CD4-positive, alpha-beta T cell treated with Interleukin-15 for 1 hour (primary cell): ENCODE measurements at places on chromosomes 2 and 18.
A peak's percentile ranks its signal among the peaks of the same experiment; 100 is the strongest.

GRCh38 chr2:190533175-190533967, 1.2 kb downstream of the NEMP2 start:
- DNase-seq, result no peak

DNA sequence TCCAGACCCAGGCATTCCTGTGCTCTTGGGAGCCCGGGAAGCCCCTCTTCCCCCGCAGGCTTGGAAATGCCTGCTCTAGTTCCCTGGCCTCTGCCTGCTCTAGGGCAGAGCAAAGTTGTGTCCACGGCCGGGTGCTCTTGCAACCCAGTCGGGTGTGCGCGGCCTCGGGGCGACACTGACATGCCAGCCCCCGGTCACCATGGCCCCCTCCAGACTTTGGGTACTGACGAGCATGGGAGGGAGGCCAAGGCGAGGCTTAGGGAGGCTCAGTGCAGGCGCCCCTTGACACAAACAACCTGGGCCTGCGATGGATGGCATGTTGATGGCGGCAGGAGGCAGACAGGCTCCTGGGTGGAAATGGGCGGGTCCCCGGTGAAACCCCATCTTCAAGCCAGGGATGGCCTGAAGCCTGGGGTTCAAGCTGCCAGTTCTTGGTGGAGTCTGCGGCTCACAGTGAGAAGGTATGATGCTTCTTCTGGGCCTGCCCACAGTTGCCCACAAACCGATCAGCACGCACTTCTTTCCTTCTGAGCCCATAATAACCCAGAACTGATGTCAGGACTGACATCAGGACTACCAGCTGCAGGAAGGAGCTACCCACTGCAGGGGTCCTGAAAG, 689.9 kb downstream of the DSC3 start:
- DNase-seq, result no peak

- DNase-seq, result no peak
Observed at GRCh38 chr2:206432193-206433082, 10.9 kb upstream of the ADAM23 start.

DNA sequence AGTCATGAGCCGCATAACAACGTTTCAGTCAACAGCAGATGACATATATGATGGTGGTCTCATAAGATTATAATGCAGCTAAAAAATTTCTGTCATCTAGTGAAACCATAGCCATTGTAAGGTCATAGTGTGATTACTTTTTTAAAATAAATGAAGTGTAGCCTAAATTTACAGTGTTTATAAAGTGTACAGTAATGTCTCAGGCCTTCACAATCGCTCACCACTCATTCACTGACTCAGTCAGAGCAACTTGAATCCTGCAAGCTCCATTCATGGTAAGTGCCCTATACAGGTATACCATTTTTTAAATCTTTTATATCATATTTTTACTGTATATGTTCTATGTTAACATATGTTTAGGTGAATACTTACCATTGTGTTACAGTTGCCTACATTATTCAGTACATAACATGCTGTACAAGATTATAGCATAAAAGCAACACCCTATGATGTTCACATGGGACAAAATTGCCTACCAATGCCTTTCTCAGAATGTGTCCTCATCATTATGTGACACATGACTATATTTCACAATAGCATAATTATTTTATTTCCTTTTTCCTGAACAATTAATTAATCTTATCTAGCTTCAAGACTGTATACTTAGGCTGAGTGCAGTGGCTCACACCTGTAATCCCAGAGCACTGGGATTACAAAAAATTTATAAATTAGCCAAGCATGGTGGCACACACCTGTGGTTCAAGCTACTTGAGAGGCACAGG, 1115.9 kb upstream of the ZEB2 start:
- DNase-seq, result no peak

DNA sequence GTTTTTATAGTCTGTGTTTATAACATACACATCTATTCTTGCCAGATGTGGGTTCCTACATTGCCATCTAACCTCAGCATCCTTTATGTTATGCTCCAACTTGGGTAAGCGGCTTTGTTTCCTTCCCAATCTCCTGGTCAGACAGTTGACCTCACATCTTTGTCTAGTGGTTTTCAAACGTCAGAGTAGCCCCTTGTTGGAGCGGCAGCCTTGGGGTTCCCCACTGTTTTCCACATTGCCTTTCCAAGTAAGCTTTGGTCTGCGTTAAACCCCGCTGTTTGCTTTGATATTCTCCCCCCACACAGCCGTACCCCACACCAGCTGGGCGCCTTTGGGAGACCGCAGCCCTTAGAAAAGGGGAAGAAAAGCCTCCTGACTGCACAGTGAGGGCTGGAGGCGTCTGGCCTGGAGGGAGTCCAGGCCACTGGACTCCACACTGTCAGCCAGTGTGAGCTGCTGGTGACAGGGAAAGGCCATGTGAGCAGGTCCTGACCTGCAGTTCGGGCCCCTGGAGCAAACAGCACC, 83.3 kb downstream of the MALT1 start:
- peak; percentile 26 for DNase-seq

DNA sequence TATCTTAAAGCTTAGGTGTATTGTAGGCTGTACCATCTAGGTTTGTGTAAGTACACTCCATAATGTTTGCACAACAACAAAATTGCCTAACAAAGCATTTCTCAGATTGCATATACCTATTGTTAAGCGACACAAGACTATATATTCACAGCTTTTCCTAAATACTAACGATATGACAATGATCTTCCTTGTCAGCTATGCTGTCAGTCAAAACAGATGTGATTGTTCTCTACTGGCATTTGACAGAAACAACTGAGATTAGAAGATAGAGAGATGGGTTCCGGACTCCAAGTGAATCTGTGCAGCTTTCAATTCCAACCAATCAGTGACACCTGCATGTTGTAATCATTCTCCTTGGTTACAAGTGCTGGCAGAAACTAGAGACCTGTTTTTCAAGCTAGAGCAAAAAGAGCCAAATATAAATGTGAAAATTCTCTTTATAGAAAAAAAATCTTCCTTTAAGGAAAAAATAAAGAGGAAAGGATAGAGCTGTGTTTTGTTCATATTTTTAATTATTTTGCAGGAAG, 1232.3 kb upstream of the SLC39A10 start:
- DNase-seq, result no peak

DNA sequence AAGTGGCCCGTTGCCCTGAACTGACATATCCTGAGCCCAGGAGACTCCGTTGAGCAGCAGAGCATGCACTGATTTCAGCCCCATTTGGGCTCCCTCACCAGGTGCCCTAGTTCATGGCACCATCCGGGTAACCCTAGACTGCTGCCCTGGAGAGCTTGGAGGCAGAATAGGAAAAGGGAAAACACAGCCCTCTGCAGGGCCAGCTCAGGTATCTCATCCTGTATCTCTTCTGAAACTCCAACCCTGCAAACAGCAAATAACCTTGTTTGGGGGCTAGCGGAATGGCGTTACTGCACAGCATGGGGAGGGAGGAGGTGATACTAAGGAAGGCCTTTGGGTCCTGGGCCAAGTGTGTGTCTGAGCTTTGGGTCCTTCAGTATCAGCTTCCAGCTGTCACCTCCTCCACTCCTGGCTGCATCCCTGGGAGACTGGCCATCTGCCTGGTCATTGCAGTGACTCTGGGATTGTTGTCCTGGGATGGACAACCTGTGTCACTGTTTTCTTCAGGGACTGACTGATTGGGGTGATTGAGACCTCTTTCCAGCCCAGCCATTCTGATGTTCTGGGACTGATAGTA, 233.8 kb upstream of the SKOR2 start:
- no peak for DNase-seq

GRCh38 chr2:174595116-174595809, 2.3 kb downstream of the WIPF1 start:
- no peak for DNase-seq

- no peak for DNase-seq
Observed at GRCh38 chr2:118936306-118936705, 5.7 kb upstream of the MARCO start.

DNA sequence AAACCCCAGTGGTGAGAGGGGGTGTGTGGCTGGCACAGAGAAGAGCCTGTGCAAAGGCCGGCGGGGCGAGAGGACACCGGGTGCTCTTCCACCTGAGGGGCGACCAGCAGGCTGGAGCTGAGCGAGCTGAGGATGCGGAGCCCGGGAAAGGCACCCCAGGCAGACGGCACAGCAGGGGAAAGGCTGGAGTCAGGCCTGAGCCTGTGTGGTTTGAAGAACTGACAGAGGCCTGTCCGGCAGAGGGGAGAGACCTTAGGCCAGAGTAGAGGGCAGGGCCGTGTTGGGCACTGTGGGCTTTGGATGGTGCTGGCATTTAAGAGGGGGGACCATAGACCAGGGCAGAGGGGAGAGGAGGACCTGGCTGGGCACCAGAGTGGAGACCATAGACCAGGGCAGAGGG, 149.8 kb downstream of the RTP5 start:
- DNase-seq, result no peak

- DNase-seq, result no peak
Observed at GRCh38 chr2:57180042-57180567, 866.5 kb upstream of the VRK2 start.

DNA sequence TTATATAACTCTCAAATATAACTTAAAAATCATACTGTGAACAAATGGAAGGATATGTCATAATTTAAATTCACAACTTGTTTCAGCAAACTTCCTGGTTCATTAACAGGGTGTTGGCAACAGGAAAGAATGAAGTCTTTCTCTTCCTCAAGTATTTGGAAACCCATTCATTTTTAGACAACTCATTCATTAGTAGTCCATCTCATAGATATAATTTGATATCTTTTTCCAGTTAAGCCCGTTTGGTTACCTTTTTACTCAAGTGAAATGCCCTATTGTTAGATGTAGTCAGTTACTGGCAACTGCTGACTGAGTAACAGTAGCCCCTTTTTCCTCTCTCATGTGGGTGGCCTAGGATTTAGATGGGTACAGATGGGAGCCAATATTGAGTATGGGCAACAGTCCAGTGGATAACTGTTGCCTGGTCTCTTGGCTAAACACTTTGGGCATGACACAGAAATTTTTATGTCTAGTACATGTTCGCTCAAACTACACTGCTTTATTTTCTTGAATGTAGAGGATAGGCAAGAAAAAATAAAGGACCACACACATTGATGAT, 4.6 kb upstream of the UGP2 start:
- no peak for DNase-seq

DNA sequence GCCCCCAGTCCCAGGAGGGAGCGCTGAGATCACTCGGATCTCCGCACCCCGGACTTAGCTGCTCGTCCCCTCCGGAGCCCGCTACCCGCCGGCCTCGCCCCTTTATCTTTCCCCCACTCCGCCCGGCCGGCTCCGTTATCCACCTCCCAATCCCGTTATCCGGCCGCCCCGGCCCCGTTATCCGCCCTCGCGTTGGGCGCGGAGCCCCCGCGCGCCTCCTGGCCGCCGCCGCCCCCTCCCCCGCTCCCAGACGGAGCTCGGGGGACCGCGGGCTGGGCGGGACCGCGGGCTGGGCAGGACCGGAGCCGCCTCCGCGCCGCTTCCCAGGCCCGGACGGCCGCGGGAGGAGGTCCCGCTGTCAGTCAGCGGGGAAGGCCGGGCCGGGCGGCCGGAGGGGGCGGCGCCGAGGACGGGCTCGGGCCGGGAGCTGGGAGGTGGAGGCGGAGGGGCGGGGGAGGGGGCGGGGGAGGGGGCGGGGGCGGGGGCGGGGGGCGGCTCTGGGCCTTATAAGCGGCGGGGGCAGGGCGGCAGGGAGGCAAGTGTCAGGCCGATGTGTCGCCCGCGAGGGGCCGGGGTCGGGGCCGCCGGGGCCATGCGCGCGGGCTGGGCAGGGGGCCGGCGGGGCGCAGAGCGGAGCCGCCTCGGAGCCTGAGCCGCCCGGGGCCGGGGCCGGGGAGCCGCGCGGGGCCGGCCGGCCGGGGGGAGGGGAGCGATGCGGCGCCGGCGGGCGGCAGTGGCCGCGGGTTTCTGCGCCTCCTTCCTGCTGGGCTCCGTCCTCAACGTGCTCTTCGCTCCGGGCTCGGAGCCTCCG, at the start of gene PKDCC:
PKDCC (plus strand) TSS at position 534 of the 811 bp plus-strand sequence; CDS start at position 713, 179 bp downstream.
- no peak for DNase-seq

DNA sequence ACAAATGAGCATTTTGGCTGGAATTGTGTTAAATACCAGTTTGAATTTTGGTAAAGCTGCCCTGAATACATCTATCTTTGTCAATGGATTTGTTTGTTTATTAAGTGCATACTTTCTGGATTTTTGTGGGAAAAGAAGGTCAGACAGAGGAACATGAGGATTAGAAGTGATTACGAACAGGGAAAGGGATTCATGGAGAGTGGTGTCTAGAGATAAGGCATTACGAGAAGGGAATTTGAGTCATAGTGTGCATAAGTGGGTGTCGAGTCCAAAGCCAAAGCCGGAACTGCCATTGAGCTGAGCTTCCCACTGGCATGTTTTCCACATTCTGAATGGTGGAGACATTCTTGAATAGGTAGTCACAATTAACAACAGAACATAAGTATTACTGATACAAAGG, 68.9 kb upstream of the EFEMP1 start:
- DNase-seq, result no peak

DNA sequence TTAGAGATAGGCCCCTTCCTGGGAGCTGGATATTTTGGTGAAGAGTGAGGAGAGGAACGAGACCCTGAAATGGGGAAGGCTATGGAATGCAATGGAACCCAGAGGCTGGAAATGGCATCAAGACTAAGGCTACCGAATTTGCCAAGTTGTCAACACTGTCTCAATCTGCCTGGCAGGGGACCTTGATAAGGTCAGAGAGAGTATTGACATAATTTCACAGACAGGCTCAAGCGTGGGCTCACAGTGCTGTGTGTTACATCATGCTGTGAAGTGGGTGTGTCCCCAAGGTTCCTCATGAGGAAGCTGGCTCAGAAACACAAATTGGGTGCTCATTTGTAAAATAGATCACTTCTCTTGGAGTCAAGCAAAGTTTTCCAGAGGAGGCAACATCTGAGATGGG, 51.8 kb upstream of the CYRIA start:
- DNase-seq, result peak; percentile 56

DNA sequence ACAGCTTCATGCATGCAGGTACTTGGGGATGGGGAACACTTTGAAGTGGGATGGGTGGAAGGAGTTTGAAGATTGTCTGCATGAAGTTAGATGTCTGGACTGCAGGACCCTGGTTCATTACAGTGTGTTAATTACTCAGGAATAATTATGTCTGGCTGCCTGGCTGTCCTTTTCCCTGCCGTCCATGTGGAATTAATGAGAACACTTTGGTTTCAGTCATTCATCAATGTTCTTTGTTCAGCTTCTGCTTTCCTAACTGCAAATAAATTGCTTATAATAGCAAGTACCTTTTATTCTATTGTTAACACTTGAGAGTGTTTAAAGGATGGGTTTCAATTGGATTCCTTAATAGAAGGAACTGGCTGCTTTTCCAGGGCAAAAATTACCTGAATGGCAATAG, 35.8 kb downstream of the MTCL1 start:
- DNase-seq, result no peak

GRCh38 chr2:68849579-68850030, 21.6 kb downstream of the BMP10 start:
- DNase-seq, result no peak

- no peak for DNase-seq
Observed at GRCh38 chr2:18690342-18690741, 101.0 kb upstream of the NT5C1B start.

GRCh38 chr2:229660951-229661350, 53.4 kb downstream of the DNER start:
- no peak for DNase-seq

DNA sequence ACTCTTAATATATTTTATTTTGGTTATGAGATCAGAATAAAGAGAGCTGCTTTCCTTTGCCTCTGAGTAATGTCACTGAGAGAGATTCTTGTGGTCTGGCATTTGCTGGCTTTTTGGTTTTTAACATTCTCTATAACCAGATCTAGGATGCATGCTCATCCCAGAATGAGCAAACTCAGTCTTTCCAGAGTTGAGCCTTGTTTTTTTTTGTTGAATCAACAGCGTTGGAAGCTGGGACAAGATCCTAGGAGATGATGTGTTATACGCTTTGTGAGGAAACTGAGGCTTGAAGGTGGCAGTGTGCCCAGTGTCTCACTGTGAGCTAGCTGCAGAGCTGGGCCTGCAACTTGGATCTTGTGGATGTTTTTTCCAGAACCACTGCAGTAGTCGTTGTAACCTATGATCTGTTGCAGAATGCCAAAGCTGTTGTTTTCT, 19.5 kb downstream of the MYO1B start:
- DNase-seq, result no peak
